Colonic mucosa (tissue), 4 donors: ENCODE measurements at places on chromosomes 4 and X. TPM values are rescaled to one million over a fixed set of nuclear protein-coding genes. Genes with fewer than 3 reads are reported as not detected.

DNA sequence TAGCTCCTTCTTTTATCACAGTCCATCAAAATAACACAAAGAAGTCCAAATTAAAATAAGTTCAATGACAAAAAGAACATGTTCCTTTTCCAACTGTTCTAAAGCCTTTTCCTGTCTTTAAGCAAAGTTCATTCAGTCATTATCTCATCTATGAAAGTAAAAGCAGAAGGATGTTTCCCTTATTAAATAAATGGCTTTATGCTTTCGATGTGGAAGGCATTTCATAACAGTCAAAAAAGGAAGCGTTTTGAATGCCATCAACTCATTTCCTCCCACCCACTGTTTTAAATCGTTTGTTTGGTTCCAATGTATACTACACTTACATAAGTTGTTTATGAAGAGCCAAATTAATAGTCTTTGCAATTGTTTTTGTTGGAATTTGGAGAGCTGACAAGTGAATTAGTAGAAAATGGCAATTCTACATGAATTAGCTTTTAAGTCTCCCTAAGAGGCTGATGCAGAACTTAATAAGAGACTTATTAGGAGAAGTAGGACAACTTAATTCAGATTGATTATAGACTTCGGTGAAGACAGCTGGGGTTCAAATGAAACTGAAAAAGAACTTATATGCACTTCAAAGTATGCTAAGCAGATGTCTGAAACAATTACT is 392.6 kb upstream of the FTHL17 start:
- no peak for DNase-seq

DNA sequence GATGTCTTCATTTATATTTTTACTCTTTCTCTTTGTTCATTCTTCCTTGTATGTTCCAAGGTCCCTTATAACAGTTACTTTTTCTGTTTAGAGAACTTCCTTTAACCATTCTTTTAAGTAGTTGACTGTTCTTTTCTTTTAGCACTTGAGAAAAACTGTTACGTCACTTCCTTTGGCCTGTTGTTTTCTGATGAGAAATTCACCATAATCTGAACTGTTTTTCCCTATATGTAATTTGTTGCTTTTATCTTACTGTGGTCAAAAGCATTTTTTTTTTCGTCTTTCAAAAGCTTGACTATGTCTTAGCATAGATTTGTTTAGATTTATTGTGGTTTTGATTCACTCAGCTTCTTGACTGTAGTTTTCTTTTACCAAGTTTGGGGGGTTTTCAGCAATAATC is 1660.3 kb upstream of the PCDH10 start:
- no peak for DNase-seq

DNA sequence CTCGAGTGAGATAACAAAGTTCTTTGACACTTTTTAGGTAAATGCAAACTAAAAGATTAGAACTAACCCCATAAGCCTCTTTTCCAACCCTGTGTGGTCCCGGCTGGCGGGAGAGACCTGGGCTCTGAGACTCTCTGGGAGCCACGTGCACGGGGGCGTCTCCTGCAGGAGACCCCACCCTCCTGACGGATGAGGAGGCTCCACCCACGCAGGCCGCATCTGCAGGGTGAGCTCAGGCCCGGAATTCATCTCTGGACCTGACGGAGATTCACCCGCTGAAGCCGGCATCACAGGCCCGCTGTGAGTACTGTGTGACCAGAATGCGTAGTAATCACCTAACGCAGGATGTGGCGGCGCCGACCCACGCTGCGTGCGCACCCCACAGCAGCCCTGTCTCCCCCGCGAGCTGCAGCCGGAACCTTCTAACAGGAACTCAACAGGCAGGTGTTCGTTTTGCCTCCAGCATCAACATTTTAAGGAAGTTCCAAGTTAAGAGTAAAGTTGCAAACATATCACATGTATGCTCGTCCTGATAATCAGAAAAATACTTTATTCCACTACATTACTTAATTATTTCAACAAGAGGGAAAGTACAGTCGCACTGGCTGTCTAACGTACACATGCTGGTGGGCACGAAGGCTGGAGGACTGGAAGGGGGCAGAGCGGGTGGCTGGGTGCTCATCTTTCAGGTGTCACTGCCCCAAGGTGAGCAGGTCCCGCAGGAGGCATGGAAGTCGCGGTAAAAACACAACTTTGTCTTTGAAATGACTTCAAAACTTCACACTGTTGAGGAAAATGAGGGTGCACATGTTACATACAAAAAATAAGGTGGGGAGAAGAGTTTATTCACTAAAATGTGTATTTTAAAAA is 44.5 kb downstream of the FGFRL1 start:
- DNase-seq, result no peak

Gene S100P
- total RNA-seq, result 137 TPM

Gene SLC10A4
- 0.35 TPM for total RNA-seq

Gene NLGN4X
- 2.2 TPM for total RNA-seq

- DNase-seq, result no peak
Measured at GRCh38 chr4:140926672-140927071, 170.5 kb upstream of the TBC1D9 start.

- DNase-seq, result no peak
Measured at GRCh38 chr4:84669201-84669600, 86.3 kb downstream of the CDS1 start.

DNA sequence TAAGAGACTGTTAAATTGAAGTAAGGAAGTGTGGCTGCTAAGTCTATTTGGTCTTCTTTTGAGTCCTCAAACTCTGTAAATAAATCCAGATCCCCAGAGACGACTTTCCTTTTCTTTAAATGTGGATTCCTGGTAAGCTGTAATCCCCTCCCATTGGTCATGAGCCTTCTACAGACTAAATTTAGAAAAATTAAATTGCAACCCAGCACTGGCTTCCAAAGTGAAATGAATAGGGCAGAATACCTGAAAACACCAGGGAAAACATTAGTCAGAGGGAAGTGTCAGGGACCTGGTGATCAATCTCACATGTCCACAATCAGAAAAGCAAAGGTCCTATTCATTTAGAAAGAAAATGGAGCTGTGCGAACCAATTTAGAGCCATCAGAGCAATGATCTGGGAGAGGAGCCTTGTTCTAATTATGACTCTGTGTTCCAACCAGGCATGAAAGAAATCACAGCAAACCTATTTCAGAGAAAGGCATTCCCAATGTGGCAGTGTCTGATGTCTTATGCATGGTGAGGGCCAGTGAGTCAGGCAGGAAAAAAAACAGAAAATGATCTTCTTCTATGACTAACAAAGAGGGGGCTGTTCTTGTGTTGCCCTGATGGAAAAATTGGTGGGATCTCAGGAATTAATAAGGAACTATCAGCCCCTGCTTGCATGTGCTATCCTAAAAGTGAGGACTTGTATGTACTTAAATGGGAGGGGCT is 19.8 kb upstream of the CCDC149 start:
- no peak for DNase-seq

GRCh38 chr4:24794916-24795665 is at the start of gene SOD3:
SOD3 (plus strand) TSS chr4:24795573; CDS start chr4:24799522, 3,949 bp downstream.
- peak; percentile 88 for DNase-seq

- no peak for DNase-seq
Measured at GRCh38 chr4:53043055-53043454, 180.9 kb downstream of the RASL11B start.

Gene DDX60
- total RNA-seq, result 22.6 TPM

DNA sequence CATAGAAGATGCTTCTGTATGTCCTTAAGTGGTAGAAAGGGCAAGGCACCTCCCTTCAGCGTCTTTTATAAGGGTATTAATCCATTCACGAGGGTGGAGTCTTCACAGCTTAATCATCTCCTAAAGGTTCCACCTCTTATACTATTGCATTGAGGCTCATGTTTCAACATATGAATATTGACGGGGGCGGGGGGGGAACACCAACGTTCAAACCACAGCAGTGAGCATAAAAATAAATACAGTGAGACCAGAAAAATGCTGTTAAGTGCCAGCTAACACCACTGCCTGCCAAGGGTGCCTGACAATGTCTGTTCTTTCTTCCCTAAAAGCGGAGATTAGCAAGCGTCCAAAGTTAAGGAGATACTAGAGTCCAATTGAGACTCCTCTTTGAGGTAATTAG is 323.3 kb downstream of the STK32B start:
- DNase-seq, result no peak

DNA sequence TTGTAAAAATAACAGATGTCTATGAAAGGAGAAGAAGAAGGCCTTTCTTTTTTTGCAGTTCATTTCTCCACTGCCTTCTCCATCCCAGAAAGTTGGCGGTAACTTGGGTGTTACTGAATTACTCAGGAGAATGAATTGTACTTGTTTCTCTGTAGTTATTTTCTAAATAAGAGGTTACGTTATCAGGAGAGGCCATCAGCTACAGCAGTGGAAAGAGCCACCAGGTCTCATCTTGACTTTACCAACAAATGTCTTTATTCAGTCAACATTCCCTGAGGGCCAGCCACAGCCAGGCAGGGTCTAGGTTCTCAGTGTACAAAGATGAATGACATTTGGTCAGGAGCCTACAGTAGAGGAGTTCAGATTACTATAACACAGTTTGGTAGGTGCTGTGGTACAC is 8.1 kb downstream of the HADH start:
- no peak for DNase-seq

- no peak for DNase-seq
Measured at GRCh38 chr4:178329226-178329872, 887.1 kb upstream of the AGA start.

DNA sequence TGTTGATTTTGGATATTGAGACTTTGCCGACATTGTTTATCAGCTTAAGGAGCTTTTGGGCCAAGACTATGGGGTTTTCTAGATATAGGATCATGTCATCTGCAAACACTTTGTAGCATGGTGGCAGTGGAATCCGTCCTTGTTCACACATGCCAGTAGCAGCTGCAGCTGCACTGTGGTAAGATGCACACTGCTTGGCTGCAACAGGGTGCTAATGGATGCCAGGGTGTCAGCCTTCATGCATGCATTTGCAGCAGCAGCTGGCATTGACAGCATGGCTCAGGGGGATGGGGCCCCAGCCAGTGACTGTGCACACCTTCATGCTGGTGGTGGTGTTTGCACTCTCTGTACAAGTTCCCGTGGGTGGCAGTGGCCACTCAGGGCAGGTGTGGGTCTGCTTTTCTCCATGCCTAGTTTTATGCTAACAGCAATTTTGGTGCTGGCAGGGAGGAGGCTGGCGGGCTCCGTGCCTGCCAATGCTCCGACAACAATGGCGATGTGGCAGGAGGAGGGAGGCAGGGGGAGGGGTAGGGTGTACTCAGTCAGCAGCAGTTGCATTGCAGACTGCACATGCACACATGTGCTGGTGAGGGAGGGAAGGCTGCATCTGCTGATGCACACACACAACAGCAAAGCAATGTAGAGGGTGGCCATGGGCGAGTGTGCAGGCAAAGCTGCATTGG is 37.5 kb downstream of the BEX3 start:
- DNase-seq, result no peak

DNA sequence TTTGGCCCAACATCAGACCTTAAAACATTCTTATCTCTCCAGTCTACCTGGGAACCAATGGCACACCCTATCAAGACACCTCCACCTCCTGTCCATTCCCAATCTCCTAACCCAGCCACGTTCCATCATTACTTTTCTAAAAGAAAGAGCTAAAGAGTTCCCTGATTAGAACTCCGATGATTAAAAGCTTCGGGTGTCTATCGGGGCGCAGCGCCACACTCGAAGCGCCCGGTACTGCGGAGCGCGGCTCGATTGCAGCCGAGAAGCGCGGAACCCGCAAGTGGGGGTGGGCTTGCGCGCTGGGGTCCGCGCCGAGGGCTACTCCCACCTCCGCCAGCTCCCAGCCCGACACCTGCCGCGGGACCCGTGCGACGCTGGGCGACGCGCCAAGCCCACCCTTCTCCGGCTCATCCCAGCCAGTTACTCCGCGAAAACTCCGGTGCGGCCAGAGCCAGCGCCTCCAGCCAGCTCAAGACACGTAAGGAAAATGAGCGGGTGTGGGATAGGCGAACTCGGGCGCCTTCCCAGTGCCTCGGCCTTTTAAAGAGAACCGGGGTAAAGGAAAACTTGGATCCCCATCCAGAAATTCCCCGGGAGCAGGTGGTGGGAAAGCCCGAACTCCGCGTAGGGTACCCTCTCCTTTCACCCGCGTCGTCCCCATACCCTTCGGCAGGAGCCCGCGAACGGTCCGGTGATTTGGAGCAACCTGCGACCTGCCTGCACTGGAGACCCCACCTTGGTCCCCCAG is 593 bp downstream of the NPY1R start:
- DNase-seq, result no peak

DNA sequence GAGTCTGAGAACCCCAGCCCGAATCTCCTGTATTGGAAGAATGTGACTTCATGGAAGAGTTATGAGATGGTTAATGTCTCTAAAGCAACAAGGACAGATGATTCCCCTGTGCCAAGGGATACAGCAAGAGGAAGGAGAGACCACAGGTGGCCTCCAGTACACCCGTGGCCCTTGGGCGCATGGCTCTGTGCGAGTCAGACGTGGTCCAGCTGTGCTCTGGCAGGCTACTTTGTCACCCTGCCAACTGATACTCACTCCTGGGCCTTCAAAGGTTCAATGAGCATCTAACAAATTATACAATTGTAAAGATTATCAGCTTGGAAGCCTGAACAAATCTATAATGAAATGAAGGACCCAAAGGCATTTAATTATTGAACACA is 71.7 kb downstream of the NYX start:
- no peak for DNase-seq

GRCh38 chrX:138057883-138058282 is 492.0 kb downstream of the ZIC3 start:
- no peak for DNase-seq

DNA sequence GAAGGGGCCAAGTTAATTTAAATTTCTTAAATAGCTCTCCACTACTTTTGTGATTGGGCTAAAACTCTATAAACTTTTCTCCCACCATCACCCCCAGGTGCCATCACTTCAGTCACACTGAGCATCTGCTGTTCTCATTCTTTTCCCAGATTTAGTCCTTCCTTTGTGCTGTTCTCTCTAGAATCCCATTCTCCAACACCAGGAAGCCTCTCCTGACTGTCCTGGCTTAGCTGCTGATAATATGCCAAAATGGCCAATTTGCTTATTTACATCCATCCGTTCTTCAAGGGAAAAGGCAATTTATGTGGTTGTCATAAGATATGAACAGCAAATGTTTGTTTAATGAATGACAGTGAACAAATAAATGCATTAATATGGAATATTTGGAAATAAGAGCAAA is 44.1 kb downstream of the FGFBP1 start:
- no peak for DNase-seq

Gene DMRTC1B
- total RNA-seq, result not detected

Gene OGT
- 80.6 TPM for total RNA-seq

- DNase-seq, result no peak
Measured at GRCh38 chrX:11913001-11913400, 155.0 kb downstream of the MSL3 start.

GRCh38 chr4:8580321-8581093 is at the start of gene GPR78:
GPR78 (plus strand) TSS chr4:8580392; CDS start chr4:8580983, 591 bp downstream.
- peak; percentile 43 for DNase-seq

- DNase-seq, result no peak
Measured at GRCh38 chrX:98338544-98338943, 1454.8 kb downstream of the RPA4 start.

Gene ADGRG4
- total RNA-seq, result 0.03 TPM

Gene SHROOM3
- 142 TPM for total RNA-seq

DNA sequence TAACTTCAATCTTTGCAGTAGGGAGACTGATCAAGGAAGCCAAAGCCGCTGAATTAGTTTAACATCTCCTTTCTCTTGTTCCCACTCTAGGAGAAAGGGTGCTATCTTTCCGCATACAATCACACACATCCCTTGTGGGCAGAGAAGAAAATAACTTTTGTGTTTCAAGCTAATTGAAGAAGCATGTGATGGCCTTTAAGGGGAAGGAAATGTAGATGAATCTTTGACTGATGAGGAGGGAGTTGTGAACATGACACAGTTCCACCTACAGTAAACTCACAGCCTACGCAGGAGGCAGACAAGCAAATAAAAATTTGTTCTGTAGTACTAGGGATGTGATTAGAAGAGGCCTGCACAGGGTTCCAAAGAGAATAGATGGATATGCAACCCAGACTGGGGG is 14.7 kb upstream of the SPATA4 start:
- DNase-seq, result no peak
